Uterus (tissue), 4 donors: ENCODE measurements at places on chromosomes 5 and 9. TPM values are rescaled to one million over a fixed set of nuclear protein-coding genes. Genes with fewer than 3 reads are reported as not detected.

DNA sequence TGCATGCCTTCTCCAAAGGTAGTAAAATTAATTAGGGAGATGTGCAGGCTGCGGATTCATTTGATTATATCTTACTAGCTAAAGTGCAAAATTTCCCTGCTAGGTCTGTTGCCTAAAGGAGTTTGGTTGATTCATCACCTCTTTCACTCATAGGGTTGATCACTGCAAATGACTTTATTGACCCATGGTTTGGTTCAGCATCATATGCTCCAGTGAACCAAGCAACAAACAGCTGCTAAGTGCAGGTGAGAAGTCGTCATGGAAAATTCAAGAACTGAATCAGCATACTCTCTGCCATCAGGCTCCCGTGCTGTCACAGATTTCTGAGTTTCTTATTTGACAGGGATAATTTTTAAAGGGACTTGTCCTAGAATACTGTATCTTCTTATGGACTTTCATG lies 571.8 kb upstream of the CDH18 start:
- no peak for DNase-seq

DNA sequence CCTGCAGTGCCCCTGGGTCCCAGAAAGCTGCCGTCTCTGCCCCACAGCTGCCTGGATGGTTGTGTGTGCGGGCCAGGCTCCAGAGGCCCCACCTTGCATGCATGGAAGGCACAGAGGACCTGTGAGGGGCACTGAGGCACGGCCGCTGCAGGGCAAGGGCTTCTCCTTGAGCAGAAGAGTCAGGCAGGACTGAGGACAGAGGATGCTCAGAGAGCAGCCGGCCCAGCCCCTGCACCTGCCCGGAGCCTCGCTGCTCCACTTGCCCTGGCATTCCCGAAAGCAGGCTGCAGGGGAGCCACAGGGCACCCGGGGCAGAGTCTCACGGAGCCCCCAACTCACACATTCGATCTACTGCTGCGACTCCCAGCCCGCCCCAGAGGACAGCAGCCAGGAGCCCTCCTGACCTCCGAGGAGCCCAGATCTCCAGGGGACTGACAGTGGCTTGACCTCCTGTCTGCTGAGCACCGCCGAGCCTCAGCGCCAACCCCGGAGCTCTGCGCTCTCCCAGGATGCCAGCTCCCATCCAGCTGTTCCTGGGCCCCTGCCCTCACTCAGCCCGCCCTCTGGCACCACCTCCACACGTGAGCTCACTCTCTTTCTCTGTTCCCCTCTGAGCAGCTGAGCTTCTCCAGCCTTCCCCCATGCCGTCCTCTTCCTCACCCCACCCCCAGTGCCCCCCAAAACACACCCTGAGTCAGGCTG lies 95.0 kb downstream of the KCNT1 start:
- no peak for DNase-seq

The PCDHGA5 gene
- total RNA-seq: 11.5 TPM

- DNase-seq: no peak
Measured at GRCh38 chr5:120405286-120405864, 58.7 kb upstream of the PRR16 start.

- DNase-seq: no peak
Measured at GRCh38 chr9:18834740-18835361, 198.2 kb downstream of the SAXO1 start.

DNA sequence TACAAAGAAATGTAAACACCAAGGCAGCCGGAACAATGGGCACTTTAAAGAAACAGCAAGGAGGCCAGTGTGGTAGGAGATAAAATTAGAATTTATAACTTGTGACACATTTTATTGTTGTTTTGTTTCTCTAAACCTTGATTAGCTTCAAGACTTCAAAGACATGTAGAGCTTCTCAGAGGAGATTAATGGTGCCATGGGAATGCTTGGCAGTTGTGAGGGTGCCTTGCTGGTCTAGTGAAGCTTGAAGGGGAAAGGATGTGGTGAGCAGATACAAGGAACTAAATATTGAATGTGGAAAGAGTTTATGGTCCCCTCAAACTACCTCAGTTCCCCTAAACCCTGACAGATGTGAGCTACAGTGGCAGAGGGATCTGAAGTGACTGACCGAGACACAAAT lies 322.4 kb upstream of the ADAMTS16 start:
- no peak for DNase-seq
